ENCODE measurements at places on chromosomes 1 and 21.

- no peak for DNase-seq
Measured at GRCh38 chr1:112472142-112472541, 36.6 kb upstream of the WNT2B start.

- DNase-seq: no peak
Measured at GRCh38 chr1:218351391-218352074, 6.4 kb downstream of the TGFB2 start.

- DNase-seq: no peak
Measured at GRCh38 chr1:205714190-205714905, 34.0 kb upstream of the SLC45A3 start.

GRCh38 chr21:40339050-40339449 is 471.8 kb downstream of the PCP4 start:
- DNase-seq: no peak

- DNase-seq: no peak
Measured at GRCh38 chr1:182397653-182398393, 2.6 kb downstream of the TEDDM1 start.

- DNase-seq: no peak
Measured at GRCh38 chr1:69787151-69787550, 219.4 kb downstream of the LRRC7 start.

DNA sequence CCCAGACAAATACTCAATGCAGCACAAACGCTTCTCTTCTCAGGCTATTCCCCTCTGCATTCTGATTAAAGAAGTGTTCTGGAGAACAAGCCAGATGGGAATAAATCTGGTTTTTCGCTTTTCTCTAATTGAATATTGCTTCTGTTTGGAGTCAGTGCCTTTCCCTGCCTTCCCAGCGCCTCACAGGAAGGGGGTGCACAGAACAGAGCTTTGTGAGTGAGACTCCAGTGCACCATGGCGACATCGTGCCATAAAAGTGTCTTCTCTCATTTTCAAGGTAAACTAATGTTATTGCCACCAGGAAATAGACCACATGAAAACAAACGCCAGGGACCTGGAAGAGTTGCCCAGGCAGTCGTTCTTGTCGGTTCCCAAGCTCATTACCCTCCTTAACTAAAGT is 43.6 kb upstream of the SLC45A1 start:
- no peak for DNase-seq

DNA sequence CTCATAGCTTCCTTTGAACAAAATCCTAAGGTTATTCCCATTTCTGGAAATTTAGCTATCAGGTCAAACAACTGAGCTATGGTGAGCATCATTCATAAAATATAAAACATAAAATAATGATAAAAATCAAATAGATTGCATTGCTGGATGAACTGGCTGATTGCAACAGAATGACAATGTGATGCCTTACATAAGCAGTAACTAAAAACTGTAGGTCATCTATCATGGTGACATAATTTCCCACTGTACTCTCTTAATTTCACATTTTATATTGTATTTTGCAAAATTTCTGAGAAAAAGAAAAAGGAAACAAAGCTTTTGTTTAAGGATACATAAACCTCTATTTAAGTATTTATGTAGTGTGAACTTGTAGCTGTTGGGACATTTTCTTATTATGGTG is 4.6 kb downstream of the PTGER3 start:
- no peak for DNase-seq

- no peak for DNase-seq
Measured at GRCh38 chr1:232789651-232790050, 15.6 kb upstream of the MAP10 start.

DNA sequence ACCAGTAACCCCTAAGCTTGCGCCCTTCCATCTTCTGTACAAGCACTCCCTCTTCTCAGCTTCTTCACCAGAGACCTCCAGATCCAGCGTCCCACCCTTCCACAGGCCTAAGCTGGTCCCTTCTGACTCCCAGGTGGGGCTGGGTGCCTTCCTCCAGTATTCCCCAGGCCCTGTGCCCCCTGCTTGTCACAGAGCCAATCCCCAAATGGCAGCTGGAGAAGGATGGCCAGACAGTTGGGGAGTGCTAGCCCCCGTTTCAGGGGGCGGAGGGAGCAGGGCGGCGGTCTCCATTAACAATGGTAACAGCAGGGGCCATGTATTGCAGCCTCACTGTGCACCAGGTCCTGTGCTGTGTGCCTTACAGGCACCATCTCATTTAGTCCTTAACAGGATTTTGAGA is 85.7 kb downstream of the KCNN3 start:
- DNase-seq: no peak

- no peak for DNase-seq
Measured at GRCh38 chr1:98098473-98098872, 177.6 kb upstream of the DPYD start.

DNA sequence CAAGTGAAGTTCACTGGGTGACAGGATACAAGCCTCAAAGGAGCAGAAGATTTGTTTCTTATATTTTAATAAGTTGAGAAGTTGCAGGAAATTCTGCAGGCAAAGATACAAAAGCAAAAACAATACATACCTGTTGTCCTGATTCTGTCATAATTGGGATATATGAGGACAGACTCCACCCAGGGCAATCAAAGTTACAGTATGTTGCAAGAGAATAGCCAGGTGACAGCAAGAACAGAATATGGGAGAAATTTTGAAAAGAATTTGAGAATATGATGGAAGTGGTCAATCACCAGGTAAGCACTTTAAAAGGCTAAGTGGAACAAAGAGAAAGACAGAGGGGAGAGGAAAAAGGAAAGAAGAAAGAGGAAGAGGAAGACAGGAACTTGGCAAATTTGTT is 607.6 kb upstream of the ADGRL4 start:
- no peak for DNase-seq

- DNase-seq: no peak
Measured at GRCh38 chr1:116330846-116331245, 42.2 kb upstream of the ATP1A1 start.

- no peak for DNase-seq
Measured at GRCh38 chr1:79005945-79006344, 585 bp downstream of the ADGRL4 start.

GRCh38 chr1:234164098-234164709 is 209.1 kb upstream of the COA6 start:
- no peak for DNase-seq

DNA sequence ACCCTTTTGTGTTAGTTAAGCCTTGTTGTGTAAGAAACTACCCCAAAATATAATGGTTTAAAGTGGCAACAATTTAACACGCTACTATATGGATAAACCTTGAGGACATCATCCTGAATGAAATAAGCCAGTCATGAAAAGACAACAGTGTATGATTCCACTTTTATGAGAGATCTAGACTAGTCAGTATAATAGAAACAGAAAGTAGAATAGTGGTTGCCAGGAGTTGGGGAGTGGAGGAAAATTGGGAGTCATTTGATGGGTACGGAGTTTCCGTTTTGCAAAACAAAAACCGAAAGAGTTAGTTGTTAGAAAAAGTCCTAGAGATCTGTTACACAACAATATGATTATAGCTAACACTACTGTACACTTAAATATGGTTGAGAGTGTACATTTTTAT is 16.0 kb upstream of the CHIA start:
- DNase-seq: no peak

GRCh38 chr1:6287431-6287886 is 26.6 kb upstream of the GPR153 start:
- no peak for DNase-seq

DNA sequence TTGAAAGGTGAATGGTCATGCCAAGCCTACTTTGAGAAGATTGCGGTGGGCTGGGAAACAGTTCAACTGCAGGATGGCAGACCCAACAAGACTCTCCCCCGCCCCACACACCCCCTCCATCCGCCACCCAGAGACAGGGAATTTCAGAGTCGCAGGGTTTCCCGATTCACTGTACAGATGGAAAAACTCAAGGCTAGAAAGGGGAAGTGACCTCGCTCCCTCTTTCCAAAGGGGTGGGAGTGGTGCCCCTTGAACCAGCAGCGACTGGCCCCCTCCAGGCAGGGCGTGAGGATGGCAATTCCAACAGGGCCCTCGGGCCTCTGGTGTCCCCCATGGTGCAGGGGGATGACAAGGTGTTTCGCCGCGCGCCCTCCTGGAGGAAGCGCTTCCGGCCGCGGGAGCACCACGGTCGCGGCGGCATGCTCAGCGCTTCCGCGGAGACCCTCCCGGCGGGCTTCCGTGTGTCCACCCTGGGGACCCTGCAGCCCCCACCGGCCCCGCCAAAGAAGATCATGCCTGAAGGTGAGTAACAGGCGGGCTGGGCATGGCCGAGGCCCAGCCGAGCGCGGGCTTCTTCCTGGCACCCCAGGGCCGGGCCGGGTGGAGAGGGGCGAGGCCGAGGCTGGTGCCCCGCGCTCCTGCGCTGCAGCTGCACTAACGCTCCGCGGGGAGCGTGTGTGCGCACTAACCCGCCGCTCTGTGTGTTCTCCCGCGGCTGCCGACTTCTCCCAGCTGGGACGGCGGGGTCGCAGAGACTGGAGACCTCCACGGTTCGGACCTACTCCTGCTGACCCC is 10.4 kb downstream of the MYOG start:
- no peak for DNase-seq

GRCh38 chr1:26774462-26774861 is 13.3 kb upstream of the PIGV start:
- no peak for DNase-seq

Measured in type B pancreatic cell (in vitro differentiated cells).